ENCODE measurements at places on chromosomes 1 and 21.

GRCh38 chr1:1360506-1361169, 2.3 kb upstream of the MXRA8 start:
- no peak for DNase-seq

- no peak for DNase-seq
These were observed 28.5 kb downstream of the LRRC8B start for GRCh38 chr1:89553157-89553556.

- DNase-seq, result no peak
These were observed 267.6 kb downstream of the SETD4 start for GRCh38 chr21:35792569-35793305.

GRCh38 chr1:19445417-19446342, 39.7 kb downstream of the CAPZB start:
- DNase-seq, result no peak

DNA sequence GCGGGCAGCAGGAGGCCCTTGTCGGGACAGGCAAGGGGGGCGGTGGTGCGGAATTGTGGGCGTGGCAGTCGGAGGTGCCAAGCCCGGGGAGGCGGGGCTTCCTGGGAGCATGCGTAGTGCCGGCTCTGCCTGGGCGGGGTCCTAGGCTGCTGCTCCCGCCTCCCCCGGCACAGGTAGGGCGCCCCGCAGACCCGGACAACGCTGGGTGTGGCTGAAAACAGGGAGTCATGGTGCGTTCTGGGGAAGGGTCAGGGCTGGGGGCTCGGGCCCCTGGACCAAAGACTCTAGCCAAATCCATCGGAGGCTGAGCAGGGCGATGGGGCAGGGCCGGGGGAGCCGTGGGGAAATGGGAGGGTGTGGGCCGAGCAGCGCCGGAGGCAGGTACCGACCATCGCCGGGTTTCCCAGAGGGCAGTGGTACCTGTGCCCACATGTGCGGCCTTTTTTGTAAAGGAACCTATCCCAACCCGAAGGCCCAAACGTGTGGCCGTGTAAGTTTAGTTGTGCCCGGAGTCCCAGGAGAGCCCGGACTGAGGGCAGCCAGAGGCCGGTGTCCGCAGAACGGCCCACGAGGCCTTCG, 231.9 kb downstream of the SDCCAG8 start:
- DNase-seq, result no peak

DNA sequence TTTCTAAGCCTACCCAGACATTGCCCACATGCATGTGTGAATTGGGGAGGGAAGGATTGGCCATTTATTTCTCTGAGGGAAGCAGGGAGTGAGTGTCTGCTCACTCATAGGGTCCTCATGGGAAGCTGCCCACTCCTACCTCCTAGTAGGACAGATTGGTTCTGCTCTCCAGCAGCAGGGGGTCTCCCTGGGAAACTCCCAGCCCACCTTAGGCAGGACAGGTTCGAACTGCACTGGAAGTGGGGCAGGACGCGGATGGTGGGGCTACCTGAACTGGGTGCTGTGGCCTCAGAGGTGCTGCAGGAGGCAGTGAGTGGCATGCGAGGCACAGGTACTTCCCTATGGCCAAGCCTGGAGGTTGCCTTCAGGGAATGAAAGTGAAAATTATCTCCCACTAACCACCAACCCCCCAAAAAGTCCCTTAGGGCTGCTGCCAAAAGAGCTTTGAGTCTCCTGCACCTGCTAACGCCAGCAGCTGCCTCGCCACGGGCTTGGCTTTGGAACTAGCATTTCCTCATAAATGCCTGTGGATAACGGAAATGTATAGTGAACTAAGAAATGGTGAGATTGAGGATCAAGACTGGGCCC, 157.0 kb upstream of the COA6 start:
- no peak for DNase-seq

GRCh38 chr1:17358557-17358956, 13.4 kb upstream of the PADI6 start:
- DNase-seq, result no peak

GRCh38 chr1:79100385-79100784, 93.9 kb upstream of the ADGRL4 start:
- DNase-seq, result no peak

DNA sequence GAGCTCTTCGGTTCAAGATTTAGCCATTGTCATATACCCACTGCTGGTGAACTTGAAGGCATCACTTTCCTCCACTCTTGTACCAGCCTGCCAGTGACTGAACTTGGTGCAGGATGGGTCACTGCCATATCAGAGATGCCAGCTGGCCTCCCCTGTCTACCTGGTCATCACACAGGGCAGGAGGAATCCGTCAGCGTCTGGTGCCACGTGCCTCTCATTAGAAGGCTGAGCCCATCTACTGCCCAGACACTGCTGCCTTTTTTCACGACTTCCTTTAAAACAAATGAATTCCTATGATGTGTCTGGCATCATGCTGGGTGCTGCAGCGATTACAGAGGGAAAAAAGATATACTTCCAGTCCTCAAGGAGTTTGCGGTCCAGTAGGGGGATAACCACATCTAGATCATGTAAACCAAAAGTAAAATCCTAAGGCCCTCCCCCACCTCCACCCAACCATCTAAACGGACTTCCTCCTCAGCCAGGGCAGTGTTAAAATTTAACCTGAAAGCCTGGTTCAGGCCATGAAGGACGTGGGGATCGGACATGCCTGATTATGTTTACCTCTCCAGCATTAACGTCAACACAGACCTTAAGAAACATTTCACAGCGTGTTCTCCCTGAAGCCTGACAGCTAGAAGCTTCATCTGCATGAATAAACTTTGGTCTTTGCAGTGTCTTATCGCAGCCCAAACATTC, 29.2 kb upstream of the PDE9A start:
- no peak for DNase-seq

DNA sequence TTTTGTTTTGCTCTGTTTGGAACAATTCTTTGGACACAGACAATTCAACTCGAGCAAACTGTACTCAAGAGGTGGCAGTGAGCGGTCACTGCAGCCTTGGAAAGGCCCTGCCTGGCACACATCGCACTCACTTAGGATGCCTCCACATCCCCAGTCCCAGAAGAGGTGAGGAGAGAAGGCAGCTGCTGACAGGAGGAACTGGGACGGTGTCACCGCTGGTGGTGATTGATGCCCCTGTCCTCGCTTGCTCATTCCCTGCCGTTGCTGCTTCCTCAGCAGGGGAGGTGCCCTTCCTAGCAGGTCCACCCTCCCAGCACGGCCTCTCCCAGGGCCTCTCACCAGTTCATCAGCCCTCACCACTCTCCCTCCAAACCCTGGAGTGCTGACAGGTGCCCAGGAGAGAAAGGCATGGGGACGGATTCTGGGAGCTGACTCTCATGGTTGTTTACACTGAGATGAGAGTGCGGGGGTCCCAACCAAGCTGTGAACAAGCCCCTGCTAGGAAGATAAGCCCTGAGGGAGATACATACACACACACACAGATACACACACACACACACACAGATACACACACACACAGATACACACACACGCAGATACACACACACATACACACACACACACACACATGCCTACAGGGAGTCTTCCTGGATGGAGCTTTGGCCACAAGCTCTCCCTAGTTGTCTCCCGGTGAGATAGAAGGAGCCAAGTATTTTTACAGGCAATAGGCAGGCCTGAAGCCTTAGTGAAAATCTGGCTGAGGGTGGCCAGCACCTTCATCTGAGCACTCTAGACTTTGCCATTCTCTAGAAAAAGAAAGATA, 101.1 kb downstream of the CDC7 start:
- DNase-seq, result no peak

GRCh38 chr1:68112835-68113243, 62.4 kb upstream of the DIRAS3 start:
- DNase-seq, result no peak

DNA sequence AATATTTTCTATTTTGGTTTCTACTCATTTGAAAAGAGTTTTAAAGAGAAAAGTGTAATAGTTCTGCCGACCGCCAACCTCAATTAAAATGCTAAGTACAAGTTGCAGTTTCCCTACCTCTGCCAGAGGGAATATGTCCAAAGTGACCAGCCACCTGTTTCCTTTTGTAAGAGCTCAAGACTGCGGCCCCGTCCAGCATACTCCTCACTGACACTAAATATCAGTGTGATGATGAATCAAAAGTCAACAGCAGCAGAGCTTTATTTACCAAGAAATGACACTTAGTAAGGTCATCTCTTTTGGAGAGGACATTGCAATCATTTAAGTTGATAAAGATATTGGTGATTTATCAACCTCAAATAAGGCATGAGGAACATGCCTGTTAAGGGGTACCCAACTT, 57.4 kb upstream of the NRIP1 start:
- DNase-seq, result no peak

DNA sequence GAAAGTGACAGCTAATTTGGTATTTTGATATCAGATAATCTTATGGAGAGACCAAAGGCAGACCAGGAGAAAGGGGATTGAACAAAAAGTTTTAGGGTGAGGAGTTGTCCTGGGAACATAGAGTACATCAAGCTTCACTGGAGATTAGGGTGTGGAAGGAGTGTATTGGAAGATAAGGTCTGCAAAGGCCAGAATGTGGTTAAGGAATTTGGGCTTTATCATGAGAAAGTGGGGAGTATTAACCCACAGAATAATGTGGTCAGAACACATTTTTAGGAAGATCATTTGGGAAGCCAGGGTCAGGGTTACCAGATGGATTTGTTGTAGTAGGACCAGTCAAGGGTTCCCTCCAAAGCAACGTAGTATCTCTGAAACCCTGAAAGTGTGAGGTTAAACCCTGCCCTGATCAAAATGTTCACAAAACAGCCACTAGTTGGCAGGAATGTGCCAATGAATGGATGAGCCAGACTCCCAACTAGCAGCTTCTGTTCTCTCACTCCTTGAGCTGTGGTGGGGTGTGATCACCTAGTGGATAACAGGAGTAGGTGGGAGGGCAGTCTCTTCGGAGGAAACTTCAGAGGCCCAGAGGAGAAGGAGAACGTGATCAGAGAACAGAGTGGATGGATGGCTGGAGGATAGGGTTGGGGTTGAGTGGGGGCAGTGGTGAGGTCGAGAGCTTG, 35.8 kb downstream of the SLC2A1 start:
- peak; percentile 83 for DNase-seq

DNA sequence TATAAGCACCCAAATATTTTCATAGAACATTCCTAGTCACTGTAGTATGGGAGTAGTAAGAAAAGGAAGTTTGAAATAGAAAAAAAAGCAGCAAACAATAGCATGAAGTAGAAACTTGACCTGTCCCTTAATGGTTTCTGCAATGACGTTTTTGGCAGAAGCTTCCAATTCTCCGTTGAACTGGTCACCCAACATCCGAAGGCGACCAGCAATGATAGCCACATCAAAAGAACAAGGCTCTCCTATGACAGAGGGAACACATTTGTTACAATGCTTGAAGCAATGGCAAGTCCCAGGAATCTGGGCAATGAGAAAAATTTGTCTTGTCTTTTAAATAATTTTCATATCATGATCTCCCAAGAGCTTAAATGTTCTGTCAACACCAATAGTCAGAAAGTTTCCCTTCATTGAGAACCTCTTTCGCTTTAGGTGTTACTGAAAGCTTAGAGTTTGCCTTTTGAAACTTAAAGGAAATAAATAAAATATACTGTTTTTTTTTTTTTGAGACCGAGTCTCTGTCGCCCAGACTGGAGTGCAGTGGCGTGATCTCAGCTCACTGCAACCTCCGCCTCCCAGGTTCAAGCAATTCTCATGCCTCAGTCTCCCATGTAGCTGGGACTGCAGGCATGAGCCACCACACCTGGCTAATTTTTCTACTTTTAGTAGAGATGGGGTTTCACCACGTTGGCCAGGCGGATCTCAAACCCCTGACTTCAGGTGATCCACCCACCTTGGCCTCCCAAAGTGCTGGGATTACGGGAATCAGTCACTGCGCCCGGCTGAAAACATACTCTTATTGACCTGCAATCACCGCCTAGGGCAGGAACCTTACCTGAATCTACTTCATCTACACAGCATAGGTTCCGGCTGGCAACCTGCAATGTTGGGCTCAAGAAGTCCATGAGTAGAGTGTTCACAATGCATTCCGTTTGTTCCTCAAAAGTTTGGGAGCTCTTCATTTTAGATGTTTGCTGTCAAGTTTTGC, 672 bp downstream of the BCL2L15 start:
- no peak for DNase-seq

DNA sequence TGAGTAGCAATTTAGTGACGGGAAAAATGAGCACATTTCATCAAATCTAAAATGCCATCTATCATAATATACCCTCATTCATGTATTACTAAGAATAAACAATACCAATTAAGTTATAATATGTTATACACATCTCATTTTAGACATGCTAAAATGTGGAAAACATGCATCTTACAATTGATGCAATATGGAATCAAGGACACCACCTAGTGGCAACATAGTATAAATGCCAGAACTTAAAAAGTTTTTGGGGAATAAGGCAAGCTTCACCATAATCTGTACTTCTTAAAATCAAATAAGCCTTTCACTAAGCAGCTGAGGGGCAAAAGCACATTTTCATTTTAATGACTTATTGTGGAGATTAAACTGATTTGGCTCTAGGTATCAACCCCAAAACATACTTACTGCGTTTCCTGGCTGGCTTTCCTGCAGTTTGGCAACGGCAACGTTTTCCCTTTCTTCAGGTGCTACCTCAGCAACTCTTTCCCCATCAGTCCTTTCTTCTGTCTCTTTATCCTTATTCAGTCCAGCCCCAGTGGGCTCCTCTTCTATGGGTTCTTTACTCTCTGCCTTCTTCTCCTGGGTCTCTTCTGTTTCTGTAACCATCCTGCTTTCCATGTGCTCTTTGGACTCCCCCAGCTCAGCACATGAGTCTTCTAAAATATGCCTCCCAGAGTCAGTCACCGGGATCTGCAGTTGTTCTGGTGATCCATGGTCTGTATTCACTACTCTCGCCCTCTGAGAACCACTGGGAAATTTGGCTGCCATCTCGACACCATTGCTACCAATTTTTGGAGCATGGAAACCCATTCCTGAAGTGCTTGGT, 11.4 kb downstream of the SDE2 start:
- no peak for DNase-seq

DNA sequence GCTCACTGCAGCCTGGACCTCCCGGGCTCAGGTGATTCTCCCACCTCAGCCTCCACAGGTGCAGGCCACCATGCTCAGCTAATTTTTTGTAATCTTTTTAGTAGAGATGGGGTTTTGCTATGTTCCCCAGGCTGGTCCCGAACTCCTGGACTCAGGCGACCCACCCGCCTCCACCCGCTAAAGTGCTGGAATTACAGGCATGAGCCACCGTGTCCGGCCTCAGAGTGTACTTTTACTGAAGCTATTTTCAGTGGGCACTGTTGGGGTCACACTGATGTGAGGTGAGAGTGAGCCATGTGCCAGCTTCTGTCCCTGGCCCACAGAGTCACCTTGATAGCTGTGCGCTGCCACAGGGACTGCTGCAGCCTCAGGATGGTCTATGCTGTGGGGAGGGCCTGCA, 25.3 kb upstream of the HHAT start:
- no peak for DNase-seq

DNA sequence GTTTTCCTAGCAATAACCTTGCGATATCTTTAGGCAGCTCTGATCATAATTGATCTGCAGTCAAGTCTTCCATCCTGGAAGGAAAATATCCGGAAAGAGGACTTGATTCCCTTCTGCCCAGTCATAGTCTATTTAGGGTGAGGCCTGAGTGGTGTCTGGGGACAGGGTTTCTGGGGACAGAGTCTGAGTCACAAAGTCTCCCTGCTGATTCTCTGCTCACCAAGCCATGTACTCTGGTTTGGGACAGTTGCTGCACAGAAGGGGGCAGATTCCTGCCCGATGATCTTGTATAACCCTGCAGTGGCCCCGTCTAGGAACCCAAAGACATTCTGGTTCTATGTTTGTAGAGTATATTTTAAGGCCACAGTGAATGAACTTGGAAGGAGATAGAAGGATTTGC, 178.8 kb downstream of the KCNJ6 start:
- no peak for DNase-seq
